ENCODE measurements at places on chromosomes 2 and 18. TPM values are rescaled to one million over a fixed set of nuclear protein-coding genes. Genes with fewer than 3 reads are reported as not detected.
A peak's percentile ranks its signal among the peaks of the same experiment; 100 is the strongest.

Gene SF3B1
- 351 TPM for total RNA-seq

Gene ATP5MC3
- total RNA-seq = 334 TPM

Gene RAB6C
- total RNA-seq = not detected

Gene SIX3
- 1.7 TPM for total RNA-seq

Gene CTLA4
- total RNA-seq = not detected

Gene EIPR1
- total RNA-seq = 52.6 TPM

Gene ARHGAP15
- total RNA-seq = not detected

Gene IL1F10
- total RNA-seq = not detected

Gene SLC9A4
- not detected for total RNA-seq

GRCh38 chr2:203783496-203784203, 77.2 kb downstream of the CD28 start:
- no peak for DNase-seq

- DNase-seq = no peak
These were observed 25.0 kb upstream of the ARL5A start for GRCh38 chr2:151853070-151853758.

- DNase-seq = no peak
These were observed 68.6 kb upstream of the LPIN2 start for GRCh38 chr18:3081584-3081991.

DNA sequence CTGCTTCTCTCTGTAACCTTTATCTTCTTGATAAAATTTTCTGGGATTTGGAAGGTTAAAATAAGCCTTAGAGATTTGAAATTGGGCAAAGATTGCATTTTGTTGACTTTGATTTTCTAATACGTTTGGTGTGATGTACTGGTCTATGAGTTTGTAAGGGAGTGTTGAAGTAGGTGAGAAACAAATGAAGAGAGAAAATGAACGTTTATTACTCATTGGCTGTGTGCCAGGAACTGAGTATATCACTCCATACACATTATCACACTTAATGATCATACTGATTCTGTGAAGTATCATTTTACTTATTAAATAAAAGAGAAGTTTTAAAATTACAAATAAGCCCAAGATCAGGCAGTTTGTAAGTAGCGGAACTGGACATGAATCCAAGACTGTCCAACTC, 795.1 kb upstream of the ZEB2 start:
- no peak for DNase-seq

DNA sequence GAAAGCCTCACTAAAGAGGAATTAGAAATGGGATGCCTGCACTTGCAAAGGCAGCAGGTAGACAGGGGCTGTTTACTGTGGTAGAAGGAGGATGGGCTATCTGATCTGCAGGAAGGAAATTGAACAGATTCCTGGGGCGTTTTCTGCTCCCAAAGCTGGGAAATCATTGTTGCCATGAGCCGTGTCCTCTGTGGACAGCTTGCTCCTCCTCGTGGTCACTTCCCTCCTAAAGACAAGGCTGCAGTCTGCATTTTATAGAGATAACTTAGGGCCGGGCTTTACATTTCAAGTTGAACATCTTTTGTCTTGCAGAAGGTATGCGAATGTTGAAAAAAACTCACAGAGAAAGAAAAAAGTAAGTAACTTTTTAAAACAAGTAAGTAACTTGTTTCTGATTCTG, 50.9 kb downstream of the DCDC2C start:
- DNase-seq = peak; percentile 47

DNA sequence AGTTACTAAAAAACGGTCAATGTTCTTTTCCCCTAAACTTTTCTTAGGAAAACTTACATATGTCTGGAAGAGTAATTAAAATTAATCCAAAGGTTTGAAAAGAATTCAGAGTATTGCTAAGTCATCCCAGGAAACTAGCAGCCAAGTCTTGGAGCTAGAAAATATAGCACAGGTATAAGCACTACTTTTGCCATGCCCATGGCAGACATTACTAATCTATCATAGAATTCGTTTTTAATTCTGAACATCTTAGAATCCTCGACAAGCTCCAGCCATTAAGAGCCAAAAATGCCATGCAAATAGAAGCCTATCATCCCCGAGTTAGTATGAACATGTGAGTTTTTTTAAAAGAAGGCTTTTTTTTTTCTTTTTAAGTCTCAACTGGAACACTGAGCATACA, 395.0 kb downstream of the ZEB2 start:
- no peak for DNase-seq

DNA sequence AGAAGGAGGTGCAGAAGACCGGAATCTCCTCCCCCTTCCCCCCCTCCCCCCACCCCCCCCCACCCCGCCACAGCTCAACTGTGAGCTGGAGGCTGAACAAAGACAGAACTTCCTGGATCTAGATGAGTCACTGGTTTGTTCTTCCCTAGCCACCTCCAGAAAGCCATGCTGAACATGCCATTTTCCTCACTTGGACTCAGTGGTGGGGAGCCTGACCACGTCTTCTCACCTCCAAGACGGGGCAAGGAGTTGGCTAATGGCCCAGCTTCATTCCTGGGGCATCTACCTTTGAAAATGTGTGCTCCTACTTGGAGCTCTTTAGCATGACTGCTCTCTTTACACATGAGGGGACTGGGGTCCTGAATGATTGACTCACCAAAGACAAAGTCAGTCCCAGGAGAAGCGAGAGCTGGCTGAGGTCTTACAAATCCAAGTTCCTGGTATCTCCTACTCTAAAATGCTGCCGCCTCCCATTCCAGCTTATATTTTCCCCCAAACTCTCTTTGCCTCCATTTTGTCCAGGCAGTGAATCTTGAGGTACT, 22.6 kb upstream of the FZD5 start:
- peak; percentile 77 for DNase-seq

- no peak for DNase-seq
These were observed 25.3 kb downstream of the MMADHC start for GRCh38 chr2:149562324-149562723.

DNA sequence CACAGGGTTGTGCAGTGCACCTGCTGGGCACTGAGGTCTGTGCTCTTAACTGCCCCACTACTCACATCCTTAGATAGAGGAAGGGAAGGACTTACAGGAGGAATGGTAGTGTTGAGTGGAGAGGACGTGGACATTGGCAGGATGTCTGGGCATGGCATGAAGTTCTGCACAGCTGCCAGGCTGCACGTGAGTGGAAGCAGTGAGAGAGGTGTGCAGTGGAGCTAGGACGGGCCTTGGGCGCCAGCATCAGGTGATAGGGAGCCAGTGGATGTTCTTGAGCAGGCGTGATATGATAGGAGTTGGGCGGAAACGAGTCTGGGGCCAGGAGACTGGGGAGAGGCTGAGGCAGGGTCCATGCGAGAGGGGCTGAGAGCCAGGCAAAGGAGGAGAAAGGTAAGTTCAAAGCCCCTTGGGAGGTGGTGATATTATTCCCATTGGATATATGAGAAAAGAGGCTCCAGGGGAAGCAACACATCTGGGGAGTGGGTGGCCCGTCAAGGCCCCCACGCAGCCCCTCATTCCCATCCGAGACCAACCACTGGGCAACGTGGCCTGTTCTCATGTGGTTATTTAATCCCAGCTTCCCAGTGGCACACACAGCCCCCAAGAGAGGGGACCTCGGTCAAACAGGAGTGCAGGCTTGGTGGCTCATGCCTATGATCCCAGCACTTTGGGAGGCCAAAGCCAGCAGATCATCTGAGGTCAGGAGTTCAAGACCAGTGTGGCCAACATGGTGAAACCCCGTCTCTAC, 45.7 kb upstream of the SNED1 start:
- DNase-seq = peak; percentile 30

DNA sequence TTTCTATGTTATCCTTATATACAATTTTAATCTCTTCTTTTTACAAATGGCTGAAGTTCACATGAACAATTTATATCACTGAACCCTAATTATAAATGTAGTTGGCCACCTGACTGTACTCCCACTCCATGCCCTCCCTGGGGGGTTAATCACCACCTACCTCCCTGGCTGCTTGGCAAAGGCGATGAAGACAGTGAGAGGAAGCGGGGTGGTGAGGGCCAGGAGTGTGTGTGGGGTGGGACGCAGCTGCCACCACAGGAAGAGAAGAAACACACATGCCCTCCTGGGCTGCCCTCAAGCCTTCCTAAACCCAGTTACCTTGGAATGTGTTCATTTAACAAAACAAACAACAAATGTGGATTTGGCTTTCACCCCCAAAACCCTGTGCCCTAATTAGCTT, 87.0 kb upstream of the REV1 start:
- no peak for DNase-seq

- DNase-seq = peak; percentile 59
These were observed 522.3 kb downstream of the SOX11 start for GRCh38 chr2:6214471-6214870.

DNA sequence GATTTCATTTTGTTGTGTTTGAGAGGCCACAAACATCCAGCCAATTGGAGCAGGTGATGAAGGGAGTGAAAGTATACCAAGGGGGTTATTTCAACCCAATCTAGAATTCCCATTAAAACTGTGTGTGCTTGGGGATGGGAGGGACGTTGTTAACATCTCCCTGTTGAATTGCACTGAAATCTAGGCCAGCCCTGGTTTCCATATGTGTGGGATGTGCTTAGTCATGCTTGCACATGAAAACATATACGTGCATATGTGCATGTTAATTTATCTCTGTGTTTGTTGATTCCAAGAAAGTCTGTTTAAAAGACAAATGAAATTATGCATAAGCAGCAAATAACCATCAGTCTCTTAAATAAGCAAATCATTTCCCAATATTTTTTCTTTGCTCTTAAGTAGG, 5.6 kb downstream of the CELF4 start:
- DNase-seq = no peak

- peak; percentile 95 for DNase-seq
These were observed 95.0 kb downstream of the DGKD start for GRCh38 chr2:233449081-233449901.

- no peak for DNase-seq
These were observed 9.1 kb downstream of the RESP18 start for GRCh38 chr2:219323434-219323833.

- DNase-seq = no peak
These were observed 35.4 kb downstream of the CCNT2 start for GRCh38 chr2:134954065-134954464.

DNA sequence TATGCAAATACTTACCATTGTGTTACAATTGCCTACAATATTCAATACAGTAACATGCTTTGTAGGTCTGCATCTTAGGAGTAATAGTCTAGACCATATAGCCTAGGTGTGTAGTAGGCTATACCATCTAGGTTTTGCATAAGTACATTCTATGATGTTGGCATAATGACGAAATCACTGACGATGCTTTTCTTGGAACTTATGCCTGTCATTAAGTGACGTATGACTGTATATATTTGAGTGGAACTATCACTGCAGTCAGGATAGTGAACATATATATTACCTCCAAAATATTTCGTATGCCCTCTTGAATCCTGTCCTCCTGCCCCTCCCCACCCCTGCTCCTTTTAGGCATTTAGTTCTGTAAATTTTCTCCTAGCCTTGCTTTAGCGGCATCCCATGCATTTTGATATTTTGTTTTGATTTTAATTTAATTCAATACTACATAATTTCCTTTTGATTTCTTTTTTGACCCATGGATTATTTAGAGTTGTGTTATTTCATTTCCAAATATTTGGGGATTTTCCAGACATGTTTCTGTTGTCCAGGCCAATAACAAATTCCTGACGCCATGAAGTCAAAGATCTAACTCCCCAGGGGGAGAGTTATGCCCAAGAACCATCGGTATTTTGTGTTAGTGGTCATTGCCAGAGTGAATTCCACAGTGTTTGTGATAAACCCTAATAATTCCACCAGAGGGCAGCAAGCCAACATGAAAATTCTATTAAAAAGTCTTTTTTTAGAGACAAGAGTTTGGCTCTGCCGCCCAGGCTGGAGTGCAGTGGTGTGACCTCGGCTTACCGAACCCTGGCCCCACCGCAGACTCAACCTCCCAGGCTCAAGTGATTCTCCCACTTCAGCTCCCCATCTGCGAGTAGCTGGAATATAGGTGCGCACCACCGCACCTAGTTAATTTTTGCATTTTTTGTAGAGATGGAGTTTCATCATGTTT, 24.2 kb upstream of the CASP8 start:
- peak; percentile 72 for DNase-seq

DNA sequence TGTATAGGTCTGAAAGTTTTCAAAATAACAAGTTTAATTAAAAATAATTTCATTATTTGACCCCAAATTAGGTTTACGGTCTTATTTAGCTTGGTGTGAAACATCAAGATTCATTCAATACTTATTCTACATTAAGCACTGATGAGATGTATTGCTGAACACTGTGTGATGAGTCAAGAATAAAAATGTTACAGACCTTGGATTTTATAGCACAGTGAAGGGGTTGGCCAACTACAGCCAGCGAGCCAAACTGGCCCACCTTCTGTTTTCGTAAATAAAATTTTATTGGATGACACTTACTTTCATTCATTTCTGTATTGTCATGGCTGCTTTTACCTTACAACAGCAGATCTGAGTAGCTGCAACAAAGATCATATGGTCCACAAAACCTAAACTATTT, 8.3 kb downstream of the PPP4R1 start:
- DNase-seq = no peak

GRCh38 chr18:6315517-6316331, 99.0 kb downstream of the L3MBTL4 start:
- no peak for DNase-seq

DNA sequence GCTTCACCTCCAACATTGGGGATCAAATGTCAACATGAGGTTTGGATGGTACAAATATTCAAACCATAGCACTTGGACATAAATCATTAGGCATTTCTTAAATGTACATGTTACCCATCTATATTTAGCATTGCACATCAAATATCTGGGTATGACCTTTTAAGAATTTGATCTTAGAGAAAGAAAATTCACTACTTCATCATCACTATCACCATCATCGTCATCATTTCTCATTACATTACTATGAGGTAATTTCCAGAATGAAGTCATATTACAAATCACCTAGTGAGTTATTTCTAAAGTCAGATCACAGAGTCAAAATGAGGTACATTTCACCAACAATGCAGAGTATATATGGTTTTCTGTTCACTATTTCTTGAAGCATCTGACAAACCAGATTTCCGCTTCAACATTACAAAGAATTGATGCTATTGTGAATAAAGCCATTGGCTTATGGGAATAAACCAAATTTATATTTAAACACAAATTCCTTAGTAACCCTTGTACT, 356.4 kb upstream of the GYPC start:
- DNase-seq = no peak

DNA sequence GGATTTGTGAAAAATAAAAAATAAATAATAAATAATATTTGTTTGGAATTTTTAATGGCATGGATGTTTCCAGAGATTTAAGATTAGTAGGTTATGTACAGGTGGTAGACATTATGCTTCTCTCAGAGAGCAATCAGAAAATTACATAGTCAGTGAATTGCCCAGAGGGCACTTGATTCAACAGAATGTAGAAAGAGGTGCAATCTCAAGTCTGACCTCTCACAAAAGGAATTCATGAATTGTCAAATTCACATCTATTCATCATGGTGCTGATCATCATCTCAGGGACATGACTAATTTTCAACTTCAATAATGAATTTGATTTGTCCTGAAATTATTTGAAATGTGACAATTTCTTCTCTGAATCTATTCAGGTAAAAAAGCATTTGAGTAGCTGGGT, 172.5 kb downstream of the PDE11A start:
- no peak for DNase-seq

Measured in H7 (cell line).